AML-193 (cell line): ENCODE measurements at places on chromosomes 5 and 9.

- no peak for DNase-seq
Observed at GRCh38 chr9:18496256-18497000, 22.5 kb downstream of the ADAMTSL1 start.

GRCh38 chr9:78713614-78714405 lies 416.9 kb downstream of the PSAT1 start:
- DNase-seq = no peak

DNA sequence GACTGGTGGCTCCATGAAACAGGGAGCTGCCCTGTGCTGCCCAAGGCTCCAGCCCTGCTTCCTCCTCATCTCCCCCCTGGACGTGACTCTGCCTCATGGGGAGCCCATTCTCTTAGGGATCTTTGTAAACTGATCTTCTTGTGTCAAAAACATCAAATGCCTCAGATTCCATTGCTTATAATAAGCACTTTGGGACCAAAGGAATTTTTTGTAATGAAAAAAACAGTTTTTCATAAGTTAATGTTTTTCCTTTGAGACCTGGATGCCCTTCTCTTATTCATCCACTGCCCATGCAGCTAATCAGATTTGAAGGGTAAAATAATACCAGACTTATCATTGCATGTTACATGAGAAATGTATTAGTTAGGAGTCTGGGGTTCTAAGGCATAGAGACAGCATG lies 41.7 kb downstream of the PALM2AKAP2 start:
- DNase-seq = no peak

- no peak for DNase-seq
Observed at GRCh38 chr5:94347130-94347529, 271.3 kb downstream of the KIAA0825 start.

DNA sequence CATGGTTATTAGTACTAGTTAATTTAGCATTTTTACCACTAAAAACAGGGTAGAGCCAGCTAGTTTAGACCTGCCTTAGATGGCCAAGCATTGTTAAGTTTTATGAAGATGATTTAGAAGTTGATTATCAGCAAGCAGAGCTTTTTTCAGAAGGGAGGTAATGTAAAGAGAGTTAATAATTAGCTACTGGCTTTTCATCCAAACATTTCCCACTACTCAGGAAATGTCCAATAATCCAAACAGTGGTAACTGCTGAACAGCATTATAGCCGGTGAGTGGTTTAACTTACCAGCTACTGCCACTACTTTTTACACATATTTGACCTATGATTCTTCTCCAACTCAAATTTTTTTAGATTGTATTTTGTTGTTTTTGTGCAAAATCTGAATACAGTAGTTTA lies 1.7 kb downstream of the ITGA1 start:
- no peak for DNase-seq
